ENCODE measurements at places on chromosomes 2 and 18.

GRCh38 chr18:67665266-67665665 lies 148.7 kb upstream of the DSEL start:
- DNase-seq = no peak

- DNase-seq = no peak
Observed at GRCh38 chr2:63218800-63219526, 168.3 kb downstream of the OTX1 start.

DNA sequence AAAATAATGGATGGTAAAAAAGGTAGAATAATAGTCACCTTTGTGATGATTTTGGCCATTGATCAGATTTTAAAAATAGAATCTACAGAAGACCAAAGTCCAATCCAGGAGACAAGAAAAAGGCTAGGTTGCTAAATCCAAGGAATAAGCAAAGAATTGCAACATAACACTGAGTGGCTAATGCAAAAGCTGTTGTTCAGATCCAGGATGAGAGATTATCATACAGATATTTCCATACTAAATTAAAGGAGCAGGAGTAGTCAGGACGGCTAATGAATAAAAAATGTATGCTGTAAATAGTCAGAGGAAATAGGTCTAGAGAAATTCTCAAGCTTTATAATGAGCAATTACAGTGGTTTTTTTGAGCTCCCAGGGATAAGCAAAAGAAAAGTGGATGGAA lies 745.9 kb upstream of the ACVR2A start:
- DNase-seq = no peak

GRCh38 chr2:134712299-134712698 lies 6.5 kb downstream of the TMEM163 start:
- no peak for DNase-seq

GRCh38 chr2:152396051-152396511 lies 61.1 kb downstream of the FMNL2 start:
- no peak for DNase-seq

- no peak for DNase-seq
Observed at GRCh38 chr2:74694281-74694680, 40.2 kb downstream of the SEMA4F start.

- DNase-seq = peak; percentile 9
Observed at GRCh38 chr2:124810132-124810531, 785.0 kb downstream of the CNTNAP5 start.

GRCh38 chr2:191369034-191369433 lies 123.8 kb downstream of the MYO1B start:
- DNase-seq = no peak

GRCh38 chr18:77076111-77076510 lies 56.5 kb downstream of the MBP start:
- no peak for DNase-seq

DNA sequence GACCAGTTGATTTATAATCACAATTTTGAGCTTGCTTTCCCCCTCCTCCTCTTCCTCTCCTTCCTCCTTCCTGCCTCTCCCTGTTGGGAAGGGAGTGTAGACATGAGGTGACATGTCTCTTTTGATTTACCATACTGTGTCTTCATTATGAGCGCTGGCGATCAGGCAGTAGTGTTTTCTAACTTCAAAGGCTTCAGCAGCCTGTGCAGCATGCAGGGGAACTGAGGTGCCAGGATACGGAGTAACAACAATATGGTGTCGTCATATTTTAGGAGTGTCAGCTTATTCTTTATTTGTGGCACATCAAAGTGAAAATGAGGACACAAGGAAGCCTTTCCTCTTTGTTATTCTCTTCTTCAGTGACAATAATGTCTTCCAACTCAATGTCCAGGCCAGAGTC lies 864.2 kb downstream of the SLC4A3 start:
- no peak for DNase-seq

GRCh38 chr2:241235859-241236593 lies 47.5 kb downstream of the ANO7 start:
- DNase-seq = no peak

GRCh38 chr2:20353241-20353992 lies 2.8 kb upstream of the PUM2 start:
- DNase-seq = no peak

- no peak for DNase-seq
Observed at GRCh38 chr2:153230977-153231376, 247.6 kb downstream of the RPRM start.

DNA sequence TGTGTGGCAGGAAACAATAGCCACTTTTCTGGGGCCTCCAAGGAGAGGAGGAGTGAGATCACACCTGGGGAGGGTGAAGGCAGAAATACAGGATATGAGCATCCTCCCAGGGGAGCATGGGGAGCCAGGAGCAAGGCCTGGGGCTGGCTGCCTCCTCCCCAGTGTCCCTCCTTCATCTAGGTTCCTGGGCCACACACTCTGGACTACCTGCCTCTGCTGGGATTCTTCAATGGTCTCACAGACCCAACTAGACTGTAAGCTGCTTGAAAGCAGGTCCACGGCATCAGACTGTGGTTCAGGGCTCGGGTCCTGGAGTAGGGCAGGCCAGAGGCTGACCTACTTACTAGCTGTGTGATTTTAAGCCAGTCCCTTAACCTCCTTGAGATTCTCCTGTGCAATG lies 94.0 kb downstream of the MCFD2 start:
- DNase-seq = no peak

DNA sequence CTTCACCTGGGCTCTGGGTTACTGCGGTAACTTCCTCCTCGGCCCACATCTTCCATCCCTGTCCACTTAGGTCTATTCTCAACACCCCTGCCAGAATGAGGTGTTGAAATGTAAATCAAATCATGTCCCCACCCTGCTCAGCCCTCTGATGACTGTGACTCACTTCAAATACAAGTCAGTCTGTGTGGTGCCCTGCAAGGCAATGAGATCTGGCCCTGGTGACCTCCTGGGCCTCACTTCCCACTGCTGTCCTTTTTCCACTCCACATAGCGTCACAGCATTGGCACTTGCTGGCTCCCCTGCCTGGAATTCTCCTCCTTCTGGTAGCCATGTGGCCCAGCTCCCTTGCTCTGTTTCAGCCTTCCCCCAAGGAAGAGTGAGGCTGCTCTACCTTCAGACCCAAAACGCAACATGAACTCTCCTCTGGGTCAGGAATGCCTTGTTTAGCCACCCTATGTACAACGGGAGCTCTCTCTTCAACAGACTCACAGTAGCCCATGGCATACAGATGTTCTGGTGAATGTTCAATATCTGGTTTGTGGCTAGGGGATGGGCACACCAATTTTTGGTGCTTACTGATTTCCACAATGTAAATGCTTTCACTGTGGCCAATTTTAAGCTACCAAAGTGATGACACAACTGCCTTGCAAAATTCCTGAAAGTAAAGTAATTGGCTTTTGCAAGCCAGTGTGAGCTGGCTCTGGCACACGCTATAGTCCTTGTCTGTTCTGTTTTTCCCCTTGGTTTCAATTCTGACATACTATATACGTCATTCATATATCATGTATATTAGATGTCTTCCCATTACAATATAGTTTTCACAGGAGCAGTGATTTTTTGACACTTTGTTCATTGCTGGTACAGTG lies 550.3 kb upstream of the HS6ST1 start:
- DNase-seq = no peak

DNA sequence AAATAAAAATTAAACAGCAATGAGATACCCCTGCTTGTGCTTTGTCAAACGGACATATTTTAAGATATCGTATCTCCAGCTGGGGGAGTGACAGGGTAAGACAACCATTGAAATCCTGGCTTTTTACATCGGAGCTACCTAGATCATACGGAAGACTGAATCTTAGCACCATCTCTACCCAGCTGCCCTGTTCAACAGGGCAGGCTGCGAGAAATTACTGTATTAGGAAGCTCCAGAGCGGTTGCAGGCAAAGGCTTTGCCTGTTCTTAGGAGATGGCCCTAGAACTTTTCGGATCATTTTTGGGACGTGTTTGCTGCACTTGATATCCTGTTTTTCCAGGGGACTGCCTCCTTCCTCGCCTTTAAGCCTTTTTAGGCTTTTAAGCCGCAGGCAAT lies 2.0 kb upstream of the PRKCE start:
- DNase-seq = no peak

- DNase-seq = no peak
Observed at GRCh38 chr2:142954493-142954892, 77.0 kb downstream of the KYNU start.

GRCh38 chr2:153417077-153417476 lies 61.5 kb downstream of the RPRM start:
- no peak for DNase-seq

DNA sequence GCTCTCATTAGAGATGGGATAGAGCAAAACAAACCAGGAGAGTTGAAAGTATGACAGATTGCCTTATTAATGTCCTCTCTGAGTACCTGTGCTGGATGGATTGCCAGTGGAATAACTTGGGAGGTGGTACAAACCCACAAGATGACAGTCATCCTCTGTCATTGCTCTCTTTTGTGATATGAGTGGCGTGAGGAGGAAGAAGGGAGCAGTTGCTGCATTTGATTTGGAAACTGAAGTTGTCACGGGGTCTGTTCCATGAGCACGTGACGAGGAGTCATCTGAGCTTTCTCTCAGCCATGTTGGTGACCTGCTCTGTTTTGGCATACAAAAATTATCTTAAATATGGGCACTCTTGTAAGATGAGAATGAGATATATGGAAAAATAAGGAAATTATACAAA lies 204.9 kb downstream of the FAM210A start:
- no peak for DNase-seq

DNA sequence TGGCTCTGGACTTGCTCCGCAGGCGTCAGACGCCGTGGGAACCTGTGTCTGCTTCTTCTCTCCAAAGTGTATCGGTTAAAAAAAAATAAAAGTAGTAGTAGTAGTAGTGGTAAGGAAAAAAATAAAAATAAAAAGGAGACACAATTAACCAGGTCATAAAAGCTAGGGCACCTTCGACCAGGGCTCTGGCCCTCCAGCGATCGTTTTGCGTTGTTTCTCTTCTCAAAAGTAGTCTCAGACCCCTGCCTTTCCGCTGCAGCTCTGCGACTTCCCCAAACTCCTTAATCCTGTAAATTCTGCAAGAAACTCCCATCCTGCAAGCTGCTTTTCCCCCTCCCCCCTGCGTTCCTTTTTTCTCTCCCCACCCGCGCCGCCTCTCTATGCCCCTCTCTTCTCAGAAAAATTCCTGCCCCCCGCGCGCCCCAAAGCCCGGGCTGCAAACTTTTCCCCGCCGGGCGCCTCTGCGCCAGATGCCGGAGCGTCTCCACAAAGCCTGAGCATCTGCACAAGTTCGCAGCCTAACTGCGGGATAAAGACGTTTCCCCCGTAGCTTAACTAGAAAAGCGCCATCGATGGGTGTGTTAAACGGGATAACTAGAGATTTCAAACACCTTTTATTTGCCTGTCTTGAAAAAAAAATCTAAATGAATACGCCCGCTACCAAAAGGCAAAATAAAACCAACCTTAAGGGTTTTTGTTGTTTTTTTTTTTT lies 1.8 kb upstream of the SALL3 start:
- DNase-seq = no peak

GRCh38 chr2:33292981-33293595 lies 183.4 kb upstream of the RASGRP3 start:
- DNase-seq = peak; percentile 67

- DNase-seq = no peak
Observed at GRCh38 chr2:220334210-220334609, 706.8 kb downstream of the SLC4A3 start.
